ENCODE measurements at places on chromosomes 1 and 21. TPM values are rescaled to one million over a fixed set of nuclear protein-coding genes. Genes with fewer than 3 reads are reported as not detected.

The STUM gene
- total RNA-seq = not detected

The DNAH14 gene
- total RNA-seq = 8.5 TPM

The XCL2 gene
- total RNA-seq = not detected

The OR2L8 gene
- not detected for total RNA-seq

The CFHR3 gene
- total RNA-seq = not detected

The SCAF4 gene
- total RNA-seq = 2.7 TPM

The CATSPERE gene
- total RNA-seq = 1.7 TPM

The NBPF1 gene
- total RNA-seq = 19.4 TPM

The NBPF4 gene
- not detected for total RNA-seq

The CLIC6 gene
- not detected for total RNA-seq

The PERM1 gene
- 8.5 TPM for total RNA-seq

The TMIGD3 gene
- total RNA-seq = not detected

The RNF187 gene
- total RNA-seq = 50.7 TPM

The PLK3 gene
- total RNA-seq = 36.2 TPM

The CLEC20A gene
- total RNA-seq = not detected

The TP73 gene
- total RNA-seq = not detected

The SDCCAG8 gene
- 113 TPM for total RNA-seq

The LCE1F gene
- total RNA-seq = not detected

The ECE1 gene
- 117 TPM for total RNA-seq

The CELA2B gene
- not detected for total RNA-seq

The OPTC gene
- not detected for total RNA-seq

The SLC1A7 gene
- 0.58 TPM for total RNA-seq

The FH gene
- 199 TPM for total RNA-seq

The FBXO2 gene
- total RNA-seq = 0.19 TPM

The KLHDC9 gene
- total RNA-seq = 0.28 TPM

The PRR9 gene
- total RNA-seq = not detected

The TAF13 gene
- 389 TPM for total RNA-seq

Measured in regular cardiac myocyte (primary cell).